AG04450 (cell line): ENCODE measurements at places on chromosomes 6 and 20. TPM values are rescaled to one million over a fixed set of nuclear protein-coding genes. Genes with fewer than 3 reads are reported as not detected.

GRCh38 chr6:156984178-156984738 is 207.1 kb downstream of the ARID1B start:
- DNase-seq, result no peak

- no peak for DNase-seq
Measured at GRCh38 chr20:23065266-23066201, 16.1 kb upstream of the THBD start.

Gene ID4
- polyA plus RNA-seq, result 0.32 and 0.55 TPM in 2 replicates

GRCh38 chr6:11172501-11173327 is 59.8 kb downstream of the NEDD9 start:
- DNase-seq, result no peak

Gene PMEPA1
- polyA plus RNA-seq, result 4.3 and 5.6 TPM in 2 replicates

DNA sequence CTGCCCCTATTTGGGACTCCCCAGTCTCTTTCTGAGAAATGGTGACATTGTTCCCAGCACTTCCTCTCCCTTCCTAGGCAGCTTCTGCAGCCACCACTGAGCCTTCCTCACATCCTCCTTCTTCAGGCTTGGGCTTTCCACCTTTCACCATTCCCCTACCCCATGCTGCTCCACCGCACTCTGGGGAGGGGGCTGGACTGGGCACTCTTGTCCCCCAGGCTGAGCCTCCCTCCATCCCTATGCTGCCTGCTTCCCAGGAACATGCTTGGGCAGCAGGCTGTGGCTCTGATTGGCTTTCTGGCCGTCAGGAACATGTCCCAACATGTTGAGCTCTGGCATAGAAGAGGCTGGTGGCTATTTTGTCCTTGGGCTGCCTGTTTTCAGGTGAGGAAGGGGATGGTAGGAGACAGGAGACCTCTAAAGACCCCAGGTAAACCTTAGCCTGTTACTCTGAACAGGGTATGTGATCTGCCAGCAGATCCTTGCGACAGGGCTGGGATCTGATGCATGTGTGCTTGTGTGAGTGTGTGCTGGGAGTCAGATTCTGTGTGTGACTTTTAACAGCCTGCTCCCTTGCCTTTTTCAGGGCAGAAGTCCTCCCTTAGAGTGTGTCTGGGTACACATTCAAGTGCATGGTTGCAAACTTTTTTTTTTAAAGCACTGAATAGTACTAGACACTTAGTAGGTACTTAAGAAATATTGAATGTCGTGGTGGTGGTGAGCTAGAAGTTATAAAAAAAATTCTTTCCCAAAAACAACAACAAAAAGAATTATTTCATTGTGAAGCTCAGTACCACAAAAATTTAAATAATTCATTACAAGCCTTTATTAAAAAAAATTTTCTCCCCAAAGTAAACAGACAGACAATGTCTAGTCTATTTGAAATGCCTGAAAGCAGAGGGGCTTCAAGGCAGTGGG is 2.1 kb upstream of the CDKN1A start:
- no peak for DNase-seq

Gene SLC24A3
- not detected in 2 replicates for polyA plus RNA-seq

DNA sequence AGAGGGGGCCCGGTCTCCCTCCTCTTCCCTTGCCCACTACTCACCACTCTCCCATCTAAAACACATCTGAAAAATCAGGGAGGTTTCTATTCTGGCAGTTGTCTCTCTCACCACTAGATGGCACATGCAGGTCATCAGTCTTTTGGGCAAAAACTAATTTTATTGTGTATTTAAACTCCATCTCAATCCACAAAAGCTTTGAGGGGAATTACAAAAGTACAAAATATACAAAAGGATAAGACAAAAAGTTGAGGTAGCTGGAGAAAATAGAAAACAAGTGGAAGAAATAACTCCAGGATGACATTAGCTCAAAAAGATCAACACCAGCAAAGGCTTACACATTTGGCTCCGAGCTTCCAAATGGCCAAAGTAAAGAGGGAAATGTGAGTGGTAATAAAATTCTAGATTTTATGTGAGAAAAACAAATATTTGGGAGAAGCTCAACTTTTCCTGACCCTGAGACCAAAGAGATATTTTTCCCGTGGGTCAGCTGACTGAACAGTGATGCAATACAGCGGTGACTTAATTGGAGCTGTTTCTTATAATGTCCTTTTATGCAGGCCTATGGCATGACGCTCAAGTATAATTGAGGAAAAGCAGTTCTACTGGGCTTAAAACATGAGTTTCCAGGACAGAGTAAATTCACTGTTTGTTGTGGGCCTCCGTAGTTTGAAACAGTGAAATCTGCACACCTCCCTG is 79.8 kb upstream of the CHD6 start:
- no peak for DNase-seq

Gene CALHM4
- polyA plus RNA-seq, result 0.11 TPM in 1 of 2 replicates, not detected in the other

Gene CD24
- polyA plus RNA-seq, result 0.09 and 0.89 TPM in 2 replicates

Gene NCOA7
- 21.1 and 21.5 TPM in 2 replicates for polyA plus RNA-seq

Gene EYA4
- polyA plus RNA-seq, result 30.9 and 37.8 TPM in 2 replicates

- no peak for DNase-seq
Measured at GRCh38 chr6:127796713-127797112, 104.1 kb downstream of the THEMIS start.

DNA sequence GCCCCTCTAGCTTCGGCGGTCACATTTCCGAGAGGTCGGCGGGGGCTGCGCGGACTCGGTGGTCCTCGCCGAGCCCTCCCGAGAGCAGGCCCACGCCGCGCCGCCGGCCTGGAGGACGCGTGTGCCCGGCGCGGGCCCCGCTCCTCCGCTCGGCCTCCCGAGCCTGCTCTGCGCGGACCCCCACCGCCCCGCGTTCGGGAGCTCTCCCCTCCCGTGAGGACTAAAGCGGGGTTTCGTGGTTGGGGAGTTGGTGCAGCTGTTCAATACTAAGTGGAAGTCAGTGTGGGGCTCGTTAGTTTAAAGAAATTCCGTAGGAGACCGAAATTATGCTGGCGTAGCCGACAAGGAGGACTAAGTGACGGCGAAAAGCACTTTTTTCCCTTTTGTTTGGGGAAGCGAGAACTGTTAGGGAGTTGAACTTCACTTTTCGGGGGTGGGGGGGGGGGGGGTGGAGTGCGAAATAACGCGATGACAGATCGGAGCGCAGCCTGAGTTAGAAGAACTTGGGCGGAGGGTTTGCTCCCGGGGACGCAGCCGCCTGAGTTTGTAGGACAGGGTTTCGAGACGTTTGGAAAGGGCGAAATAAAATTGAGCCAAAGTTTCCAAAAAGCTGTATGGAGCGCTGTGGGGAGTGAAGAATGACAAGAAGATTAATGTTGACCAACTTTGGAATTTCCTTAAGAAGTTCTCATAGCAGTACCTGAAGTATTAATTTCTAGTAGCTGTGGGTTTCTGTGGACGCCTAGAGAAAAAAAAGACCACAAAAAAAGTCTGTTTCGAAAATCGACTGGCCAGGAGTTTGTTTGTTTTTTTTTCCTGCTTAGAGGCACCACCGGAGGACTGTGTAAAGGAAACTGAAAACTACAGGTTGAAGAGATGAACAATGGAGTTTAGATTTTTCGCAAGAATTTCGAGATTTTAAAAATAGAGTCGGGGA is 1.4 kb downstream of the QKI start:
- no peak for DNase-seq

Gene LGSN
- 0.05 TPM in 1 of 2 replicates, not detected in the other for polyA plus RNA-seq

Gene ARG1
- not detected in 2 replicates for polyA plus RNA-seq

DNA sequence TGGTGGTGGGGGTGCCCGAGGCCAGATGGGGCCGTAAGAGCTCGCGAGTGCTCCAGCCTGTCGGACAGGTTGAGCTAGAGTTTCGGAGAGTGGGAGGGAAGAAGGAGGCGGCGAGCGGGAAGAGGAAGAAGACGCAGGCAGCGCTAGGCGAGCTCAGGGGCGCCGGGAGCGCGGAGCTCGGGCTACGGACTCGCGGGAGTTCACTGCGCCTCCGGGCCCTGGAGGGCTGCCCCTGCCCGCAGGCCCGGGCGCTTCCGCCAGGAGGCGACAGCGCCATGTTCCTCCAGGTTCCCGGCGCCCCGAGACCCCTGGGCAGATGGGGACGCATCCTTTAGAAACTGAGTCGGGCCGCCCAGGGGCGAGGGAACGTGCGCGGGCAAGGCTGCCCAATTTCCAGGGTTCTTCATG is 984 bp downstream of the TFAP2C start:
- no peak for DNase-seq

Gene MYL9
- polyA plus RNA-seq, result 273 and 380 TPM in 2 replicates

Gene HSP90AB1
- polyA plus RNA-seq, result 792 and 943 TPM in 2 replicates

GRCh38 chr20:23417861-23418260 is 3.4 kb downstream of the NAPB start:
- no peak for DNase-seq

DNA sequence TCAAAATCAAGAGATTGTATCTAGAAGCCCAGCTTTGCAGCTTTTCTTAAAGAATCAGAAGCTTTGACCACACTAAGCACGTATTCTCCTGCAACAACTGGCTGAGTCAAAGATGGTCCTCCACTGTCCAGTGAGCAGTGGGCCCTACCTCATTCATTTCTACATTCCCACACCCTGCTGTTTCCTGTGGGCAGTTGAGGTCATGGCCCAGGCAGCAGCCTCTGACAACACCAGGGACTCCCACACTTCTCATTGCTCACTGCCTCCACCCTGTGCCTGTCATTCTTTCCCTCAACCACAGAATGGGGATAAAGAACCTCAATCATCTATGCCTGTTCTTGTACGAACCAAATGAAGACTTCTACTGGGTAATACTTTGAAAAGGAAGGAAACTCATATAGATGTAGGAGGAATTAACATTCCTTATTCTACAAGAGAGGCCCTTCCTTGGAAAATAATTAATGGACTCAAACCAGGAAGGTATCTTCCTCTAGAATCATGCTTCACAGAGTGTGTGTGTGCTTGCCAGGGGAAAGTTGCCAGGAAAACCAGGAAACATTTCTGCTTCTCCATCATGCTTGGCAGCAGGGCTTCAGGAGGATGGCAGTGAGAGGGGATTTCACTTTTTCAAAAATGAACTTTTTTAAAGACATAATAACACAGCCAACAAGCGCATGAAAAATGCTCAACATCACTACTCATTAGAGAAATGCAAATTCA is 191.7 kb upstream of the RIN2 start:
- no peak for DNase-seq

DNA sequence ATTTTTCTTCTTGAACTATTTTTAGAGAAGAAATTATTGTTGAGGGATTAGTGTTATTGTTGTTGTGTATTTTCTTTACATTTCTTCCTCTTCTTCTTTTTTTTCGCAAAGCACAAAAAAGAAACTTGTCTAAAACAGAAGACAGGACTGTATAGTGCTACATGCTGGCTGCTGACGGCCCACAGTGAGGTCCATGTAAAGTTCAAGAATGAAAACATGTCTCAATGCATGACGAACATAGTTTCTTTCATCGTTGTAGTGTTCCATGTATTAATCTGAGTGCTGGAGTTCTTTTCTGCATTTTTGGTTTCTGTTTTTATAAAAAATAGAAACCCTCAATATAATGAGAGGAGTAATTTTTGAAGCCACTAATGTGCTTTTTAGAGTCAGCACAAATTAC is 462.9 kb upstream of the MARCKS start:
- no peak for DNase-seq

GRCh38 chr6:162344646-162345010 is 382.9 kb downstream of the PRKN start:
- no peak for DNase-seq

- DNase-seq, result no peak
Measured at GRCh38 chr6:18733921-18734550, 346.9 kb downstream of the RNF144B start.

Gene MYBL2
- 1.7 and 2.5 TPM in 2 replicates for polyA plus RNA-seq

- no peak for DNase-seq
Measured at GRCh38 chr6:225907-226306, 66.4 kb upstream of the DUSP22 start.

DNA sequence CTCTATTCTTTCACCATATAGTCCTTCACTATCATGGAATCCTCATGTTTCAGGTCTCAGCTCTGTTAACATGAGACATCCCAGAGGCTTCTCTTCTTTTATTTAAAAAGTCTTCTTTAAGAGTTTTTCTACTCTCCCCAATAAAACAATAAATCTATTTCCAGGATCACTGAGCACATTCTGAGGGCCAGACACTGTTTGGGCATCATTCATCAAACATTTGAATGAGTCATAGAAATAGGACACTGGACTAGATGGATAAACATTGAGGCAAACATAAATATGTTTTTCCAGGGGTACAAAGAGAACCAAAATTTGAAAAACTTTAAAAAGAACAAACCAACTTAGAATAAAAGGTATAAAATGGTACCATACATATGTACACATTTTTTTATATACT is 554.4 kb downstream of the KIF16B start:
- DNase-seq, result no peak

GRCh38 chr6:136811272-136811671 is 11.1 kb upstream of the PEX7 start:
- no peak for DNase-seq

Gene PSORS1C1
- 0.94 and 1.6 TPM in 2 replicates for polyA plus RNA-seq

Gene COL21A1
- polyA plus RNA-seq, result 0.35 and 0.40 TPM in 2 replicates

DNA sequence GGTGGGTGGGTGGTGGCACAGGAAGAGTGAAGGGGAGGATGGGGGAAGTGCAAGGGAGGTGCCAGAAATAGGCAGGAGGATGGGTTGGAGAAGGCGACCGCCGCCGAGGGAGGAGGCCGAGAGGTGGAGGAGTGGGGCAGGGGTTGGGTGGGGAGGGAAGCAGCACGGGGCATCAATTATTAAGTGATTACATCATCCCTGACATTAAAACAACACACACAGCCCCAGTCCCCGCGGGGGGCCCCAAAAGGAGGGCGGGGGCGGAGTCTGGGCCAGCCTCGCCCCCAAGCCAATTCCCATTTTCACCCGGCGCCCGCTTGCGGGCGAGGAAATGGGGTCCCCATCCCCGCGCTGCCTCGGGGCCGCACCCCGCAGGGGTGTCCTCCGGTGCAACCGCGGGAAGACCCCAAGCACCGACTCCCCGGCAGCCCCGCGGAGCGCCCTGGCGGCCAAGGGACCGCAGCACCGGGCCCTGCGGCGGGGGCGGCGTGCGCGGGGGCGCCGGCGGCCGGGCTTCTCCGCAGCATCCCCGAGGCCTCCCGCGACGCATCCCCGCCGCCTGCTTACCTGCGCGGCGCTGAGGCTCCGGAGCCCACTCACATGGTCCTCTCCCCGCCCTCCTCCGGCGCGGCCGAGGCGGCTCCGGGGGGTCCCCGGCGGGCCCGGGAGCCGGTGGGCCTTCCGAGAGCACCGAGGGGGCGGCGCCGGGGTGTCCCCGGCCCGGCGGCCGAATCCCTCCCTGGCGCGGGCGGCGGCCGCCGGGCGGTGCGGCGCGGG is 663 bp downstream of the FYN start:
- no peak for DNase-seq

- DNase-seq, result no peak
Measured at GRCh38 chr6:53360093-53360912, 11.6 kb upstream of the ELOVL5 start.

Gene TMC2
- polyA plus RNA-seq, result not detected in 2 replicates

Gene BIRC7
- not detected in 2 replicates for polyA plus RNA-seq

Gene RPN2
- polyA plus RNA-seq, result 488 and 495 TPM in 2 replicates

Gene IYD
- not detected in 2 replicates for polyA plus RNA-seq

Gene LRFN2
- not detected in 2 replicates for polyA plus RNA-seq

DNA sequence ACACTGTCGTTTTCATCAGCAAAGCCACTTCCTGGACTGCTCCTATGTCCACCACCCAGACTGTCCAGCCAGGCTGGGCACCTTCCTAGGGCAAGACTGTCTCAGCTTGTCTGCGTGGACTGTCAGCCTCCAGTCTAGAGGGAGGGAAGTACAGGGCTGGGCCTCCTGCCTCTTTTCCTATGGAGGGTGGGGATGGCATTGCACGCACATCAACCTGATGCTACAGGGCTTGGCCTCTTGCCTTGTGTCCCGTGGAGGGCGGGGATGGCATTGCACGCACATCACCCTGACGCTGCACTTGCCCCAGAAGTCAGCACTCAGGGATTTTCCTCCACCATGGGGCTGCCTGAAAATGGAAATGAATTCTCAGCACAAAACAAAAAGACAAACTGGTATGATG is 304.2 kb upstream of the CDH4 start:
- DNase-seq, result no peak

Gene STMND1
- not detected in 2 replicates for polyA plus RNA-seq

Gene LHFPL5
- polyA plus RNA-seq, result not detected in 2 replicates

Gene ADGRF5
- polyA plus RNA-seq, result not detected in 2 replicates
